ENCODE measurements at places on chromosomes 5 and 9.

DNA sequence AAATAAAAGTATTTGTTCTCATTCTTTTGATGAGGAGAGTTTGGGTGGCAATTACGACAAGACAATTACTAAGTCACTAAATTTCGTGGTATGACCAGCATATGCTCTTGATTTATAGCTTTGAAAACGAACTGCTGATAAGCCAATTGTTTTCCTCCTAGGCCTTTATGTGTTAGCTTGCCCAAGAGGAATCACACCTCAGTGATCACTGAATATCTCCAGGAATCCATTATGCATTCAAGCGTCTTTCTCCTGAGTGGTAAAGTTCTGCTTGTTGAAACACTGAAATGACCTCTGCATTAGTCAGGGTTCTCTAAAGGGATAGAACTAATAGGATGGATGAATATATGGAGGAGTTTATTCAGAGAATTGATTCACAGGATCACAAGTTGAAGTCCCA, 677.7 kb upstream of the MEF2C start:
- DNase-seq = no peak

DNA sequence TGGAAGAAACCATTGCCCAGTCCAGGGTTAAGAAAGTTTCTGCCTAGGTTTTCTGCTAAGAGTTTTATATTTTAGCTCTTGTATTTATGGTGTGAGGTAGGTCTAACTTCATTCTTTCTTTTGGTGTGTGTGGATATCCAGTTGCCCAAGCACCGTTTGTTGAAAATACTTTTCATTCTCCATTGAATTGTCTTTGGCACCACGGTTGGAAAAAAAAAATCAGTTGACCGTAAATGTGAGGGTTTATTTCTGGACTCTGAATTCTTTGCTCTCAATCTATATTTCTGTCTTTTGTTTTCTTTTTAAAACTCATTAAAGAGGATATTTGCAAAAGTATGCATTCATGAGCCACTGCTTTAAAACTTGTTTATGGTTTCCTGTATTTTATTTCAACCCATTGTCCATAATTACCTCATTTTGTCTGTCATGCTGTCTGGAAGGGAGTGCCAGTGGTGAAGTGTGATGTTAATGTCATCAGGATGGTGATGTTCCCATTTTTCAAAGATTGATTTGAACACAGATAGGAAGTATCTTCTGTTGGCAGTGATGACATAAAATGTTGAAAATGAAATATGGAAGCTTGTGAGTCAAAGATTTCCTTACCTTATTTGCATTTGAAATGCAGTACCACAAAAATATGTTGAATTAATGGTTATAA, 33.9 kb downstream of the HABP4 start:
- DNase-seq = no peak

DNA sequence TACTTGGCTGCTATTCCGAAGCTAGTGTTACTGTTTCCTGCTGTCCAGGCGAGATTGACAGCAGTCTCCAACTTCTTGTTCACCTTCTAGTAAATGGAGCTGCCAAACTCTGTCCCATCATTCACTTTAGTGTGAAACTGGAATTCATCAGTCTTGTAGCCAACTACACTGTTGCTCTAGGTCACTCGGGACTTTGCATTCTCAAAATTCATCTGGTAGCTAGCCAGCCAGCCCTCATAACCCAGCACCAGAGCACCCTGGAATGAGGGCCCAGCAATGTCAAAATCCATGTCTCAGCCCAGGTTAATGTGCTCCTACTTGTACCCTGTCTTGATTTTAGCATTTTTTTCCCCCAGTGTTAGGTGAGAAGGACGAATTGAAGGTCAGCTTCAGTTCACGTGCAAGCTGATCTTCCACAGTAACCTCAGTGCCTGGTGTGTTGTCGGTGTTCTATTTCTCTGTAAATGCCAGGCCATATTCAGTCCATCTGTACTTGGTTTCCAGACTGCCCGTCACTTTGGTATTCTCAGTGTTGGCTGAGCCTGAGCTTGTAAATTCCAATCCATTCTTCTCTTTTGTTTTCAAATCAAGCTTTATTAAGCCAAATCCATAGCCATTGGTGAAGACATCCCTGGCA, 28.9 kb downstream of the ZNF169 start:
- DNase-seq = no peak

DNA sequence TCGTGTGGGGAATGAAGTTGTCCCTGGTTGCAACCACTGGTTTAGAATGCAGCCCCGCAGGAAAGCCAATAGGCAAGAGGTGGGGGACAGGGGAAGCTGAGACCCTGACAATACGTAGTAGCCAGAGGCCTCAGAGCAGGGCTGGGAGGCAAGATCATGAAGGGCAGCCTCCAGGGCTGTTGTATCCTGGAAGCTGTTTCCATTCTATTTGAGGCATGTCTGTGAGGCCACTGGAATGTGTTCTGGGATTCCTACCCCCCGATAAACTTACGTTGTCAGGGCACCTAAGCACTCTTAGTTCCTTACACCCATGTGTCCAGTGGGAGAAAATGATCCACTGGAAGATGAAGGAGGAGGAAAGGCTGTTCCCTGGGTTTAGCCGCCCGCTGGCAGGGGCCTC, 177.3 kb downstream of the CFAP90 start:
- DNase-seq = no peak

DNA sequence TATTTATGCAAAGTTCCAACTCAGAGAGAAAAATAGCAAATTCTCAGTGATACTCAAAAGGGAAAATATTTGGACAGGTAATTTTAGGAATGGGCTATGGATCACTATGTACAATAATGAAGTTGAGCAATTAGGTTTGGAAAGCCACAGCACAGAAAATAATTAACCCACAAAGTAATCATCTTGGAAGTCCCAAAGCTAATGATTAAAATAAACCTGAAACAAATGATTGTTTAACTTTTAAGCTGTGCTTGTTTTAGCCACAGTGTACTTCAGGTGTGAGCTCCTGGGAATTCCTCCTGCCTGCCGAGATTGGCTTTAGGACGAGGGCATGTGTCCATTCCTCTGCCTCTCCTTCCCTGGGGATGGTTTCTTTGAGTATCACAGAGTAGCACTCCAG, 403.9 kb downstream of the ZSWIM6 start:
- DNase-seq = no peak

DNA sequence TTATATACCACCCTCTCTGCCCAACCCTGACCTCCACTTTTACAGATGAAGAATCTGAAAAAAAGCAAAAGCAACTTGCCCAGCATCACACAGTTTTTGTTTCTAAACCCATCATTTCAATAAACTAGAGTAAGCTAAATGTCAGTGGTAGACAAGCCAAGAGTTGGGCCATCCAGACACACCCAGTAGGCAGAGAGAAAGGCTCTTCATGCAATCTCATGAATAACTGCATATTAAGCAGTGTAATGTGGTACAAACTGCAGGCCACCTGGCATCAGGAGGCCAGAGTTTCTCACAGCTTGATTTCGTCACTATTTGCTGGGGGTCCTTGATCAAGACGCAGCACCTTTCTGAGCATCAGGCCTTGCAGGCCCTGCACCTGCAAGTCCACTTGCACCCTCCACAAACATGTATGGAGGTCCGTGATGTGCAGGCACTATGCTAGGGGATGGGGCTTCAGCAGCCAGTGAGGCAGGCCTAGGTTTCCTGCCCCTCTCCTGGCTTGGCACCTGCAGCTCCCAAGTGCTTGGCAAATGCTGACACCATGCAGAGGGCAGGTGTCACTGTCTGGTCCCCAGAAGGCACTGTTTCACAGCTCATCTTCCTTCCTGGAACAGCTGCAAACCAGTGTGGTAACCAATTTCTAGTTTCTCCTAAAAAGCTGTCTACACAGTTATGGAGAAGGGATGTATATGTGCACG, 29.8 kb downstream of the ADAM19 start:
- no peak for DNase-seq

- no peak for DNase-seq
Measured at GRCh38 chr5:135950611-135951010, 4.2 kb downstream of the LECT2 start.

DNA sequence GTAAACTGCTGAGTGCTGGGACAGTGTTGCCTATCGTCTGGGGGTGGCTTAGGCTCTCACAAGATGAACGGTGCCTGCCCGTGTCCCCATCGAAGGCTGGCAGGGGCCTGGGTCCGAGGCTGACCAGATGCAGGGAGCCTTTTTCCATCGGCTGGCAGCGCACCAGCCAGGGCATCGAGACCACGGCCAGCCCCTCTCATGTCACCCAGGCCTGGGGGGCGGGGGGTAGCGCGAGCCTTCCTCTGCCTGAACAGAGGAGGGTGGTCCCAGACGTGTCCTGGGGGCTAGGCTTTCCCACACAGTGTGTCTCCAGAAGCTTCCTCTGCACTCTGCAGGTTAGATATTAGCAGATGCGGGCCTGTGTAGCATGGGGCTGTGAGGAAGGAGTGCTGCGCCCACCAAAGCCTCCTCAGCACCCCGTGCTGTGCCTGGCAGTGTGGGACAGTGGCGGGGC, 17.3 kb downstream of the FGD3 start:
- no peak for DNase-seq

DNA sequence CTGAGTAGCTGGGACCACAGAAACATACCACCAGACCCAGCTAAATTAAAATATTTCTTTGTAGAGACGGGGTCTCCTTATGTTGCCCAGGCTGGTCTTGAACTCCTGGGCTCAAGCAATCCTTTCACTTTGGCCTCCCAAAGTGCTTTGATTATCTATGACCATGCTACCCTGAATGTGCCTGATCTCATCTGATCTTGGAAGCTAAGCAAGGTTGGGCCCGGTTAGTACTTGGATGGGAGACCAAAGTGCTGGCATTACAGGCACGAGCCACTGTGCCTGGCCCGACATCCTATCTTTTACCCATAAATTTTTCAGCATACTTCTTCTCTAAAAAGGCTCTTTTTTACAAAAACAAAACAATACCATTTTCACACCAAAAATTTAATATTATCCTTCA, 137.0 kb upstream of the LRRTM2 start:
- DNase-seq = peak; percentile 24
